Activated CD8-positive, alpha-beta memory T cell treated with anti-CD3 and anti-CD28 coated beads for 1 hour (primary cell): ENCODE measurements at places on chromosomes 12 and 14.

GRCh38 chr14:100604121-100604501, 16.9 kb upstream of the BEGAIN start:
- no peak for DNase-seq

- no peak for DNase-seq
These were observed 78.6 kb upstream of the TBX3 start for GRCh38 chr12:114762490-114763110.

- no peak for DNase-seq
These were observed 57.6 kb downstream of the LMNTD1 start for GRCh38 chr12:25495331-25496097.

- no peak for DNase-seq
These were observed 173.7 kb downstream of the CAND1 start for GRCh38 chr12:67442896-67443295.

GRCh38 chr12:127900386-127900785, 366.6 kb upstream of the TMEM132C start:
- no peak for DNase-seq

GRCh38 chr12:108732489-108733229, 1.3 kb upstream of the CORO1C start:
- DNase-seq: no peak

DNA sequence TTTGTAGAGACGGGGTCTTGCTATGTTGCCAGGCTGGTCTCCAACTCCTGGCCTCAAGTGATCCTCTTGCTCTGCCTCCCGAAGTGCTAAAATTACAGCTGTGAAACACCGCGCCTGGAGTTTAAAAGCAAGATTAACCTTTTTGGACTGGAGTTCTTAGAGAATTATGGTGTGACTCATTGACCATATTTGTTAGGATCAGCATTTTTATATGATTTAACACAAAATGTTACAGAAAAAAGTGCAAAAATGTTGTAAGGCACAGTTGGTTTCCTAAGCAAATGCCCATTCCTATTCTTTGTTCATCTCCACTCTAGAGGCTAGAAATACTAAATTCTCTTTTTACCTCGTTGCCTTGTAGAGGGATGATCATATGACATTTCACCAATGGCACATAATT, 27.6 kb downstream of the SLC35E3 start:
- no peak for DNase-seq

GRCh38 chr12:103839103-103839502, 1.9 kb downstream of the NT5DC3 start:
- no peak for DNase-seq

DNA sequence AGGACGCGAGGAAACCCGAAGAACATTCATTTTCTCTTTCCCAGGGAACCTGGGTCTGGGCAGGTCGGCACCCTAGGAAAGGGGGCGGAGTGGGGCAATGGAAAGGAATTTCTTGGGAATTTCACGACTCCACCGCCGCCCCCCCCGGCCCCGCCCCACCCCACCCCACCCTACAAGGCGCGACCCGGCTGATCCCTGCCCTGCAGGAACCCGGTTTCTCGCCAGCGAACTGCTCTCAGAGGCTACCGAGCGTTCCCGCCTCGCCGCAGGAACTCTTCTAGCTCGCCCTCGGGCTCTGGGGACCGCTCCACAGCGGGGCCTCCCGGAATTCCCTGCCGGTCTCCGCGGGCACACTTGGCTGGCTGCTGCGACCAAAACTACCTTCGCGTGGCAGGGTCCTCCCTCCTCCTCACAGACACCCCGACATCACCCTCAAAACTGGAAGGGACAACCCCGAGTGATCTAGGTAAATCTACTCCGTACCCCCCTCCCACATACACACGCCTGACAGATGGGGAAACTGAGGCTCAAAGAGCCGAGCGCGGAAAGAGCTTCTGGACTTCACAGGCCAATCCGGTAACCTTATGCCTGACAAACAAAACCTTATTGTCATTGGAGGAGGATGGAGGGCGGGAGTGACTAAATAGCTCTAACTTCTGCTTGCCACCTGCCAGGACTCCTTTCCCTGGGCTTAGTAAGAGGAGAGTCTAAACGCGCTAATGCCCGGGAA, 785 bp upstream of the ACTN1 start:
- no peak for DNase-seq

DNA sequence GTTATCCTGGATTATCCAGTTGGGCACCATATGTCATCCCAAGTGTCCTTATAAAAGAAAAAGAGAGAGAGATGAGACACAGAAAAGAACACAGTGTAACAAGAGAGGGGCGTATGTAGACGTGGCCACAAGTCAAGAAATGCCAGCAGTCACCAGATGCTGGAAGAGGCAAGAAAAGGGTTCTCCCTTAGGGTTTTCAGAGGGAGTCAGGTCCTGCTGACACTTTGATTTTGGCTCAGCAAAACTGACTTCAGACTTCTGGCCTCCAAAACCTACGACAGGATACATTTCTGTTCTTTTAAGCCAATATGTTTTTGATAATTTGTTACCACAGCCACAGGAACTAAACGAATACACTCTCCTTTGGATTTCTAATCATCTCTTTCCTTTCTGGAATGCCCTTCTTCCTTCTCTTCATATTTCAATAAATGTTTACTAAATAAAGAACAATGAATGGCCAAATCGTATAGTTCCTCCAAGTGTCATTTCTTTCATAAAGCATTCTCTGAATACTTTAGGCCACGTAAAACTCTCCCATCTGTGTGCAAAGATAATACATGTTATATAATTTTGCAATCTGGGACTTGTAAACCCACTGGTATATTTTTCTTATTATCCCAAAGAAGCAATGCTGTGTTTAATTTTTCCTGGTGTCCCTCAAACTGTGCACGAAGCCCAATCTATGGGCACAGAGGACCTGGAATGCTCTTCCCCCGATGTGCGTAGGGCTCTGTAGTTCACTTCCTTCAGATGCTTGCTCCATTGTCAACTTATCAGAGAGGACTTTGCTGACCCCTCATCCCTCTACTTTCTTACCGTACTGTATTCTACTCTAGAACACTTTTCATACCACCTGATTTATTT, 303.6 kb downstream of the CEP128 start:
- no peak for DNase-seq

- no peak for DNase-seq
These were observed 78.6 kb downstream of the CCDC59 start for GRCh38 chr12:82279536-82280058.

GRCh38 chr14:55239320-55239719, 31.9 kb upstream of the FBXO34 start:
- no peak for DNase-seq

DNA sequence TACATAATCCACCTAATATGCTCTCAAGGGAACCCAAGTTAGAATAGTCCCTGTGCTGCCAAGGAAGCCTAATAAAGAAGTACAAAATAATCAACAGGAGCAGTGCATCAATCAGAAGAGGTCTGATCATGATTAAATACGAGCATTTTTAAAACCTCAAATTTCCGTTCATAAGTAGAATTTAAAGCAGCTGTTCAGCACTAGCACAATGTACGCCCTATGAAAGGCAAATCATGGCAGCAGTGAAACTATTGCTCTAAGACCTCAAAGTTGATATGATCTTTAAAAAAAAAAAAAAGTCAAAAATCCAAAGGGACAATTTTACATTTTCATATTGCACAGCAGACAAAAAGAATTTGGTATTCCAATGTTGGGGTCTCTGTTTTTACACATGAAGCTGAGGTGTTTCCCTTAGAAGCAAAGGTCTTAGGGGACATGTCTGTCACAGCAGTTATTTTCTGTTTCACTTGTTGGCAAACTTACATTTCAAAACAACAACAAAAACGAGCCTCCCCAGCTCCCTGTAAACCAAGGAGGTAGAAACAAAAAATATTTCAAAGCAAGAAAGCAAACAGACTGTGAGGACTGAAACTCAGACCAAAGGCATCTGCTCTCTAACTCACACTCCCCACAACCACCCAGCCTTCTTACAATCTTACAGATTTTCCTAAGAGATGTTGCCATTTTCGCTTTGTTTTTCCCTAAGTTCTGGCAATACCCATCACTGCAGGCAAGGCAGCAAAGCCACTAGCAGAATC, 28.2 kb downstream of the SOX5 start:
- no peak for DNase-seq

DNA sequence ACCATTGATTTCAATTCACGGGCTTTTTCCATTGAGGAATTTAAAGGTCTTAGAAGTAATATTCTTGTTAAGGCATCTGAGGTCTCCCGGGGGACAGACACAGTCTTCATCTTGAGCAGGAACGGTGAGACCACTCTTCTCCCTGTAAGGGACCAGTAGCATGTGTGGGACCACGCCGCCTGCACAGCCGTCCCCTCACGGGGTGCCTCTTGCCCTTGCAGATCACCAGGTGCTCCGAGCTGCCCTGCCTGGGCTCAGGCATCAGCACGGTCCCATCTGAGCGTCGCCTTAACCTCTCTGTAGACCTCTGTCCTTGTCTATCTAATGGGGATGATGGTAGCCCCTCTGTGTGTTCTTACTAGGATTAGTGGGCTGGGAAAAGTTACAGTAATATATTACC, 74.1 kb downstream of the PPP2R5C start:
- no peak for DNase-seq

GRCh38 chr12:7933255-7933726, 2.7 kb downstream of the SLC2A3 start:
- peak; percentile 47 for DNase-seq

GRCh38 chr12:58969237-58969636, 48.9 kb upstream of the LRIG3 start:
- no peak for DNase-seq

DNA sequence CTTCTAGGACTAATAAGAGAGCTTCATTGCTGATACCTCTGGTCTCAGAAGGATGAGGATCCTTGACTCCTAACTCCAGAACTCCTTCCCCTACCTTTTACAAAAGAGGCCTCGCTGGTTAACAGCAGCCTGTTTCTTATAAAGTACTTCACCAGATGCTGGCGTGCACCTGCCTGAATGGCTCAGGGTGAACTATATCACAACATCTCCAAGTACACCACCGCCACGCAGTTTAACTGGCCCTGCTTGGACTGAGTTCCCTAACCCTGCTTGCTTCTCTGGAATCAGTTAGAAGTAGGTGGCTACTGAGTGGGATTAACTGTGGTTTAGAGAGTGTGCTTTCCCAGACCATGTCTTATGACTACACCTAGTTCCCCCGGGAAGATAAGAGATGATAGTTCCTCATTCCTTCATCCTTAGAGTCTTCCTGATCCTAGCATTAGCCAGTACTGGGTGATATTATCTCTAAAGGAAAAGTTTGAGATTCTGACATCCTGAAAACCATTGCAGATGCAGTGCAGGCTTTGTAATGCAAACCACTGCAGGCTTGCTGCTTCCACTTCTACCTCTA, 3.0 kb downstream of the FOXJ2 start:
- DNase-seq: no peak

DNA sequence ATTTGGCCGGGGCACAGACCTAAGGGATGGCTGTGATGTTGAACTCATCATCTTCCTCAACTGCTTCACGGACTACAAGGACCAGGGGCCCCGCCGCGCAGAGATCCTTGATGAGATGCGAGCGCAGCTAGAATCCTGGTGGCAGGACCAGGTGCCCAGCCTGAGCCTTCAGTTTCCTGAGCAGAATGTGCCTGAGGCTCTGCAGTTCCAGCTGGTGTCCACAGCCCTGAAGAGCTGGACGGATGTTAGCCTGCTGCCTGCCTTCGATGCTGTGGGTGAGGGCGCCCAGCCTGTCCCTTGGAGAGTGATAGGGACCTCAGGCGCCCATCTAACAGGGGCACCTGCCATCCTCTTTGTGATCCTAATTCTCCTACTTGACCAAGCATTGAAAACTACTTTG, 12.4 kb downstream of the OAS3 start:
- DNase-seq: no peak

GRCh38 chr14:49820176-49820575, 32.4 kb downstream of the NEMF start:
- DNase-seq: no peak

DNA sequence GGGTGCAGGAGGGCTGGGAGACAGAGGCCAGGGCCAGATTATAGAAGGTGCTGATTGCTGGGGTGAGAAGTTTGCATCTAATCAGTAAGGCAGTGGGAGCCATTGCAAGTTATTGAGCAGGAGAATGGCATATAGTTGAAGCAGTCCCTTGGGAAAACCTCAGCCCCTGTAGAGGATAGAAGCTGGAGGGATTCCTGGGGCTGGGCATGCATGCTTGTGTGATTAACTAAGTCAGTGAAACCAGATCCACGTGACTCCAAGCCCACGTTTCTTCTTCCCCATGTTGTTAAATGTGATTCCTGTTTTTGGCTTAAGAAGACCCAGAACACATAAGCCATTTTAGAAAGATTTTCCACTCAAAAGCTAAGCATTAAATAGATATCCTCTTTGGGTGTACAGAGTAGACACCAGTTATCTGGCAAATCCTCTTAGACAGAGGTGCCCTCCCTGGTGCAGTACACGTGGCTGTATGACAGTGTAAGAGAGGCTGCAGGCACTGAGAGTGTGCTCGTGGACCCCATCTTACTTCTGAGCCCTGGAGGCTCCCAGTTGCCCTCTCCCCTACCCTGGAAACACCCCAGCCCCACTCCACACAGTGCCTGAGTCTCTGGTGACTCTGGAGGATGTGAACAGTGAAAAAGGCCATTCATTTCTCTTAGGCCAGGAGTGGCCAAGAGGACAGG, 3.2 kb downstream of the C14orf132 start:
- no peak for DNase-seq

- DNase-seq: no peak
These were observed 17.4 kb upstream of the CLMN start for GRCh38 chr14:95337041-95337595.
